SHP77 treated with DMSO at 0.1 percent for 48 hours (cell line): ENCODE measurements at places on chromosomes 11 and 22.

DNA sequence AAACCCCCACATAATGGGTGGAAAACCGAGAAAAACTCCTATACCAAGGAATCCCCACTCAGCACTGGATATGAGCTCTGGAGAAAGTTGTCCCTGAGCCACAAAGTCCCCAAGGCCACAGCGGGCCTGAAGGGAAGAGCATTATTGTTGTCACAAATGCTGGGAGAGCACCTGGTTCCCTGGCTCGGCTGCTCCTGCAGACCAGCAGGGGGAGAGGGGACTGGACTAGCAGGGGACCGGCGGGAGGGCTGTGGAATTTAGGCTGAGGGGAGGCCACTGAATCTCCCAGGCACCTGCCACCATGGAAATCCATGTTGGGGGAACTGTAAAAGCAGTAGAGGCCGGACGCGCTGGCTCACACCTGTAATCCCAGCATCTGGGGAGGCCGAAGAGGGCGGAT, 7.0 kb downstream of the PC start:
- DNase-seq: no peak

- no peak for DNase-seq
Observed at GRCh38 chr11:17347676-17348075, 3.9 kb upstream of the NCR3LG1 start.

DNA sequence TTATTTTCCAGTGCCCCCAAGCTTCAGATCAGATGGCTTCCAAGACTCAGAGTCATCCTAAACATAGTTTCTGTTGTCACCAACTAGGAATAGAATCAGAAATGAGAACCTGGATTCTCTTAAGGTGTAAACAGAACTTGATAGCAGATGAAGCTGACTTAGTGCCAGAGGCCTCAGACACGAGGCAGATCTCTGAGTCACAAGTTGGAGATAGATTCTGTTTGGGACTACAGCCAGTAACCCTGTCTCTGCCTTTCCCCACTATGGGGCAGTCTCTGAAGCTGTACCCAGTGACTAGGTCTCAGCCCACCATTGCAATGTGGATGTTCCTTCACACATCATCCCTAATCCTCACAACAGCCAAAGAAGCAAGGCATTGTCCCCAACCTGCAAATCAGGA, 25.4 kb downstream of the NEU3 start:
- DNase-seq: no peak

DNA sequence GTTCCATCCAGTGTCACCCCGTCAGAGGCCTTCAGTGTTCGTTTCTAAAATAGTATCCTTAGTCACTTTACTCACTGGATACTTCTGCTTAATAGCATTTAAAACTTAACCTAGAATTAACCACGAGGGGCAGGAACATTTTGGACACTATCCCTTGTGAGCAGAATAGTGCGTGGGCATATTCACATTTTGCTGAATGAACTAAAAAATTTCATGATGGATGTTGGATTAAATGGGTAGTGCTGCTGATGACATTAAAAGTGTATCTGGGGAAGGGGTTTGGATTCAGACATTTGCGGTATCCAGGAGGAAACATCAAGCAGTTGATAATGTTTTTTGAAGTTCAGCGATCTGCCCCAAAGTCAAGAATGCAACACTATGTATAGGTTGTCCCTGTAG, 750 bp upstream of the NAT10 start:
- no peak for DNase-seq

DNA sequence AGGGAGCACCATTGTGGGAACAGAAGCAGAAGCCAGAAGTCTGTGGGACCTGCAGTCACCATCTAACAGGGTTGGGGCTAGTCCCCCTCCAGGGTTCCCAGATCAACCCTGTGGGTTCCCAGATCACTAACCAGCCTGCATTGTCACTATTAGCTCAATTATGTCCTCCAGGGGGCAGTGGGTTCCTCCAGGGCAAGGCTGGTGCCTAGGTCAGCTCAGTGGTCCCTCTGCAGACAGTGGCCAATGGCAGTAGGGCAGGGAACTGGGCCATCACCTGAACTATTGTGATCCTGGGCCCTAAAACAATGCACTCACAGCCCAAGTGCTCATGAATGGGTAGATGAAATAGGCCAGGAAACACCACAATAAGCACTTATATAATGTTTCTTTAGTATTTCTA, 18.8 kb upstream of the PRSS23 start:
- DNase-seq: no peak

DNA sequence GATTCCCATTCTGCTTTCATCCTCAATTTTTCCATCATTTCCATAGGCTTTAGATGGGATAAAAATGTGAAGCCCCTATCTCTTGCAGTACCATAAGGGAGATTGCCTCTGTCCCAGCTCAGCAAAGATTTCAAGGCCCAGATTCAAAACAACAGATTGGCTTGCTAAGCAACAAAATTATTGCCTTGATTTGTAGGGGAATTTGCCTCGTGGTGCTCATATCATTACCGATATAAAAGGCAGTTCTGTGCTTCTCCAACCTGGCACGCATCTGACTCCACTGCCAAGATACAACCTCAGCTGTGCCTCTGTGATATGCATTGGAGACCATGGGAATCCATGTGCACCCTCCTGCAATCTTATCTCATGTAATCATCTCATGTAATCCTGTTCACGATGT, 25.0 kb upstream of the CEP126 start:
- DNase-seq: no peak

DNA sequence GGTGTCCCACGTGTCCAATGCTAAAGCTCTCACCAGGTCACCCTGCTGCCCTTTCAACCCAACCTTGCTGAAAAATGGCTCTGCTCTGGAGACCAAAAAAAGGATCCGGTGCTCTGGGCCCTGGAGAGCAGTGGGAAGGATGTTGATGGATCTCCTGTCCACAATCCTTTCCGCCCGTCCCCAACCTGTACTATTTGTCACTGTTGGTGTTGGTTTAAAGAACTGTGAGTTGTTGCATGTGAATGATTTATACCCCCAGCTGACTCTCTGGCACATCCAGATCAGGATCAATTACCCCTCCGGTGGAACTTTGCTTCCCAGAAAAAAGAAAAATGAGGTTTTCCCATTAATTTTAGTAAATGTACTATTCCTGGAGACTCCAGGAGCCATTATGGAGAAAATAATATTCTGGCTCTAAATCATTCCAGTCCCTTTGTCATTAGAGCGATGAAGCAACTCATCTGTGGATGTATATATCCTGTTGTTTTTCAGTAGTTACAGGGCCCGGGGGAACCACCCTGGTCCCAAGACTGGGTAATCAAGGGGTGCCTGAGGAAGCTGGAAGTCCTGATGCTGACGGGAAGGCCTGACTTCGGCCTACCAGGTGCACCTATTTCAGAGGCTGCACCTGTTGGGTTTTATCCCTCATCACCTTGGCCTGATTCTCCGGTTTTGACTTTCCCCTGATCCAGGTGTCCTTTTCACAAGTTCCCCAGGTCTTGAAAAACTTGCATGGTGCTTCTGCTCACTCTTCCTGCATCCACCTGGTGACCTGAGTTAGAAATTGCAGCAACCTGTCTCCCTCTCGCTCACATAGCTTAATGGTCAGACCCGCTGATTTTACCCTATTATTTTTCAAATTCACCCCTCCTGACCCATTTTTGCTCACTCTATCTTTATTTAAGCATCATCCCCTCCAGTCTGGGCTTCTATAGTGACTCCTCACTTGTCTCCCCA, 209.2 kb upstream of the SEZ6L start:
- DNase-seq: no peak

DNA sequence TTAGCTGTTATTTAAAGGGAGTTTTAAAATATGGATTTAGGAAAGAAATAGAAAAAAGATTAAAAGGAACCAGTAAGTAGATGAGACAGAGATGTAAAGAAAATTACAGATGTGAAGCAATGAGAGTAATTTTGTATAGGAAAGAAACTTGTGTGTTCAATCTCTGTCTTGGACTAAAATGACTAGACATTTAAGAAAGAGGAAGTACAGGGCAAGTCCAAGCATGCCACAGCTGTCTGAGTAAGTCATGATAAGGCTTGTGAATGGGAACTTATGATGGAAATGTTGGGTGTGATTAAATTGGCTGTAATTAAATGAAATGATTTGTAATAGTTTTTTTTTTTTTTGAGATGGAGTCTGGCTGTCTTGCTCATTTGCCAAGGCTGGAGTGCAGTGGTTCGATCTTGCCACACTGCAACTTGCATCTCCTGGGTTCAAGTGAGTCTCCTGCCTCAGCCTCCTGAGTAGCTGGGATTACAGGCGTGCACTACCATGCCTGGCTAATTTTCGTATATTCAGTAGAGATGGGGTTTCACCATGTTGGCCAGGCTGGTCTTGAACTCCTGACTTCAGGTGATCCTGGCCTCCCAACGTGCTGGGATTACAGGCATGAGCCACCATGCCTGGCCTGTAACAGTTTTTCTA, 5.9 kb upstream of the ACY3 start:
- DNase-seq: no peak

GRCh38 chr22:24951942-24952836, at the start of gene KIAA1671:
Gene KIAA1671, plus strand, starts transcription at chr22:24952716. Its CDS starts 75,284 bp downstream, at chr22:25028000.
- peak; percentile 24 for DNase-seq

DNA sequence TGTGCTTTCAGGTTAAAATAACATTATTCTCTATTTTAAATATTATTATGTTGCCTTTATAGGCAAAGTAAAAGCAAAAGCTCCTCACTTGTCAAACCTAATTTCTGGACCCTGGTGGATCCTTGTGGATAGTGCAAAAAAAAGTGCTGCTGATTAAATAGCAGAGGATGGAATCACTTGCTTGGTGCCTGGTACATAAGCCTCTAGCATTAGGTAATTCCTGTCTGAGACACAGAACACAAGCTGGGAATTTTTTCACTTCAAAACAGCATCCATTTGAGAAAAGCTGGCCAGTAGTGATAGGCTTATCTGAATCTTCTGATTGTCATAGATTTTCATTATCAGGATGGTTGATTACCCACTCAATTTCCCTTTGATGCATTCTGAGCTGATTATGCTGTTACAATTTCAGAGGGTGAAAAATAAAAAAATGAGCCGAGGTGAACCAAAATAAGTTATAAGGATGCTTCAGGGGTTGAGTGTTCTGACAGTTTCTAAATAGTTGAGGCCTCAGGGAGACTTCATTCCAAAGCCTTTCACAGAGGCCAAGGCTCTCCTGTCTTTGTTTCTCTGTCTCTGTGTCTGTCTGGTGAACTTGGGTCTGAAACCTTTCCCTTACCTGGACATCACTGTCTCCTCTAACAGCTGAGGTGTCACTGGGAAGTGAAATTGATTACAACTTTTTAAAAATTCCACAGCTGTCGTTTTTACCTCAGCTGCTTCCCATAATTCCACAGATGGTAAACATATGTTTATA, 242.9 kb downstream of the NELL1 start:
- no peak for DNase-seq

GRCh38 chr11:9823439-9823838, 159.6 kb downstream of the SWAP70 start:
- DNase-seq: no peak

- DNase-seq: no peak
Observed at GRCh38 chr11:120551191-120551590, 39.6 kb downstream of the GRIK4 start.

DNA sequence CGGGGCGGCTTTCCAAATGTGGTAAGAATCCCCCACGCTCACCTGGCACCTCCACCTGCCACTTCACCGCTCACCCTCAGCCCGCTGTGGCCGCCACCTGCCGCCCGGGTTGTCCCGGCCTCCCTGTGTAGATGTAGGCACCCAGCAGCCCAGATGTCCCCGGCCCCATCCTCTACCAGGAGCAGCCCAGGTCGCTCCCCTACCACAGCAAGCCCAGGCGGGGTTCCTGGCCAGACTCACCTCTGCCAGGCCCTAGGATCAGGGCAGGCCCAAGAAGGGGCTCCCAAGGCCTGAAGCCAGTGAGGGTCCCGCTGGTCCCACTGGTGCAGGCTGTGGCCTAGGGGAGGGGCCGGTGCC, 27.4 kb downstream of the MOB2 start:
- peak; percentile 6 for DNase-seq

DNA sequence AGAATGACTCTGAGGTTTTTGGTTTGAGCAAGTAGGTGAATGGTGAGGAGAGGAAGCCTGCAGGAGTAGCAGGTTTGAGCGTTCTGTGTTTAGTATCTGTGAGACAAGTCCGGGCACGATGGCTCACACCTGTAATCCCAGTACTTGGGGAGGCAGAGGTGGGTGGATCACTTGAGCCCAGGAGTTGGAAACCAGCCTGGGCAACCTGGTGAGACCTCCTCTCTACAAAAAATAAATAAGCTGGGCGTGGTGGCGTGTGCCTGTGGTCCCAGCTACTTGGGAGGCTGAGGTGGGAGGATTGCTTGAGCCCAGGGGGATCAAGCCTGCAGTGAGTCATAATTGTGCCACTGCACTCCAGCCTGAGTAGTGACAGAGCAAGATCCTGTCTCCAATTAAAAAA, 9.7 kb upstream of the CENATAC start:
- DNase-seq: no peak

GRCh38 chr11:44793350-44794090, 66.8 kb downstream of the TSPAN18 start:
- DNase-seq: no peak

DNA sequence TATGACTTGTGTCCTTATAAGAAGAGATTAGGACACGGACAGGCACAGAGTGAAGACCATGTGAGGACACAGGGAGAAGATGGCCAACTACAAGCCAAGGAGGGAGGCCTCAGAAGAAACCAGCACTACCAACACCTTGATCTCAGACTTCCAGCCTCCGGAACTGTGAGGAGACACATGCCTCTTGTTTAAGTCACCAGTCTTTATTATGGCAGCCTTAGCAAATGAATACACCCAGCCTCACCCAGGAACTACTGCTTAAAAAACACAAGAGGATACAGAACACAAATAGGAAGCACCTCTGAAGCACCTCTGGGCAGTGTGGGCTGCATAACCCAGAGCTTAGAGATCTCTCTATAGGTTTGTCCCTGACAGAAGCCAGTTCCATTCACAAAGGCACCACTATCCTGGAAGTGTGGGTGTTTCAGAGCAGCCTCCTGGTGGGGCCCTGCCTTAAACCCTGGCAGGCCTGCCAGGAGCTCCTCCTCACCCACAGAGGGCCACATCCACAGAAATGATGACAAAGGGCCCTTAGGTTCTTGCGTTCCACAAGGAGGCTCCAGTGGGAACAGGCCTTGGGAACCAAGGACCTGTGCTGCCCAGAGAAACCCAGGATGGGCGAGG, 58.8 kb downstream of the CHRDL2 start:
- no peak for DNase-seq
